ENCODE measurements at places on chromosomes 1 and 21.

- DNase-seq: no peak
These were observed 41.6 kb upstream of the NRDC start for GRCh38 chr1:51920130-51920529.

DNA sequence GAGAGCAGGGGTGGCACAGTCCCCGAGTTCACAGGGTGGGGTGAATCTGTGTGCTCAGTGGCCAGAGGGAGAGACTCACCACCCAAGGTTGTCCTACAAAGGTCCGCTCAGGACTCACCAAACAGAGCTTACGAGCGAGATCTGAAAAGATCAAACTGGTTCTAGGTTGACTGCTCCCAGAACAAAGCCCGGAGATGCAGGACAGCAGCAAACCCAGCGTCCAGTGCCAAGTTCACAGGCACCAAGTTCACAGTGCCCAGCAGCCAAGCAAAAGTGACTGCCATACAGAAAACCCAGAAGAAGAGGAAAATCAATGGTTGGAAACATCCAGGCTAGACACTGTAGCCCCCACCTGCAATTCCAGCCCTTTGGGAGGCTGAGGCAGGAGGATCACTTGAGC is 35.7 kb downstream of the AGPAT3 start:
- no peak for DNase-seq

DNA sequence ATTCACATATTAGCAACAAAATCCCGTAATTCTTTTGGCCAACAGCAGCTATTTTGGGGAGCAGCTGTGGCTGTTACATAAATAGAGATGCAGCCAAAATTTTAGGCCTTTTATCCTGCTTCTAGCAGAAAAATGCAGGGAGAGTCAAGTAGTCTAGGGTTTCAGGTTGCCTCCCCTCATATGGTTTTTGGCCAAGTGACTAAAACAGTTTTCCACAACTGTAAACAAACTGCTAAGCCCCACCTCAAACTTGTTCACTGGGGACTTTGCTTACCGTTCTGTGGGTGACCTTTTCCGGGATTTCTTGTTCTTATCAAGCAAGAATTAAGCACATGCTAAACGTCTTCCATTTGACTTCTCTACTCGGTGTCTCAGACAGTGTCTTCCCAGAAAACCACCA is 133.4 kb downstream of the EDEM3 start:
- no peak for DNase-seq

- DNase-seq: no peak
These were observed 418.0 kb upstream of the PKN2 start for GRCh38 chr1:88266051-88266450.

DNA sequence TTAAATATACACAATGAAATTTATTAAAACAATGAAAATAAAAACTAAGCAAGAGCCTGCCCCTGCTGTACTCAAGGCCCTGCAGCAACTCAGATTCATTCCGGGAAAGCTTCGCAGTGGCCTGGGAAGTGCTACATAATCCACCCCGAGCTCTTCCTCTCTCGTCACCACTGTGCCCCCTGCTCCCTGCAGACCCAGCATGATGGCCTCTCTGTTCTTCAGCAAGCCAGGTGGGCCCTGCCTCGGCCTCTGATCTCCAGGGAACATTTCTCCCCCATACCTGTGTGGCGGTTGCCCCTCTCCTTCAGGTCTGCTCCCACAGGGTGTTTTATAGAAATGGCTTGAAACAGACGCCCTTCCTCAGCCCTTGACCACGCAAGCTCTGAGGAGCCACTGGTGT is 10.6 kb downstream of the RNF187 start:
- no peak for DNase-seq

DNA sequence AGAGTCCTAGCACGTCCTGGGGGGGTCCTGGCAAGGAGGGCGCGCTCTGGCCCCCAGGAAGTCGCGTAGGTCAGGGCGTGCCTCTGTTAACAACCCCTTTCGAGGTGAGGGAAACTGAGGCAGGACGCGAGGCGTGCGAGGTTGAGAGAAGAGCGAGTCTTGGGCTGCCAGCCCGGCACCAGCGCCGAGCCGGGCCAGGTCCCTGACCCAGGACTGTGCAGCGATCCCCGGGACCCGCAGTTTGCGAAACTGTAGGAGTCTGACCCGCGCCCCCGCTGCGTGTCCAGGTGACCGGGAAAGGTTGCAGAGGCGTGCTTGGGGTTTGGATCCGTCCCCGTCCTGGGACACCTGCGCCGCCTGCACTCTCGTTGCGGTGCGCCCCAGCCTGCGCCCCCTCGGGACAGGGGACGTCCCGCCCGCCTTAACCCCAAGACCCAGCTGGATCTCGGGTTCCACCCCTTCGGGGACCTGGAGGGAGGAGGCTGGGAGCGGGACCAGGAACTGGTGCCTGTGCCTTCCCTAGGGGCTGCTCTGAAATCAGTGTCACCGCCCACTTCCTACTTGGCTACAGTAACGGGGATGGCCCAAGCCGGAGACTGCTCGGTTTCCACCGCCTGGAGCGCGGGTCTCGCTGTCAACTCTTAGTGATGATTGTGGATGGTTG is 493 bp downstream of the DISC1 start:
- peak; percentile 28 for DNase-seq

- peak; percentile 60 for DNase-seq
These were observed 774 bp upstream of the DYRK1A start for GRCh38 chr21:37365517-37366481.

DNA sequence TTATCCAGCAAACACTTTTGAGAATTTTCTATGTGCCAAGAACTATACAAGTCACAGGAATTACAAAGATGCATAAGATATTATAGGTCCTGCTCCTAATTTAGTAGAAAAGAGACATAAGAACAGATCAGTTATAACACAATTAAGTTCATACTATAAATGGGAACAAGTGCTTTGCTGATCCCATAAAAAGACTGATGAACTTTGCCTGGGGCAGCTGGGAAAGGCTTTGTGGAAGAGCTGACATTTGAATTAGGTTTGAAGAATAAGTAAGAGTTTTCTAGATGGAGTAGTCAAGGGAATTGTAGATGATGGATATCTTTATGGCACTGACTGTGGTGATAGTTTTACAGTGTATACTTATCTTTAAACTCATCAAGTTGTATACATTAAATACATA is 76.5 kb downstream of the VCAM1 start:
- DNase-seq: no peak

GRCh38 chr1:177897998-177898654 is 71.7 kb downstream of the SEC16B start:
- no peak for DNase-seq

- no peak for DNase-seq
These were observed 719 bp downstream of the EYA3 start for GRCh38 chr1:28087614-28088167.

GRCh38 chr1:95641386-95641785 is 407.4 kb downstream of the RWDD3 start:
- DNase-seq: no peak

DNA sequence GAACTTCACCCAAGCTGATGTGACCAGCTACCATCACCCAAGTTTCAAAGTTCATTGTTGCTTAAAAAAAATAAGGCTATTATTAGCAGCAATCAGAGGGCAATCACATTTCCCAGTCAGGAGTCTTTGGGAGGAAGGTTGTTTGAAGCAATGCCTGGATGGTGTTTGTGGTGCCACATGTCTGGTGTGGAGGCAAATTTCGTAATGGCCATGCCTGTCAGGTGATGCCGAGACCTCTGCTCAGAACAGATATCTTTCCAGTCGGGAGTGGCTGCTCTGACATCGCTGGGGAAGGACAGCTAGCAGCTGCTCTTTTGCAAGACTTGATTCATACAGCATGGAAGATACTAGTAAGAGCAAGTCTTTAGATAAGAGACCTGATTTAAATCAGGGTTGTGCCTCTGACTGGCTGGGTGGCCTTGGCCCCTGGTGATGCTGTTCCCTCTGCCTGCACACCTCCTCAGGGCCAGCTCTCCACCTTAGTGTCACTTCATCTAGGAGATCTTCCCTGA is 187.8 kb upstream of the JUN start:
- DNase-seq: no peak

DNA sequence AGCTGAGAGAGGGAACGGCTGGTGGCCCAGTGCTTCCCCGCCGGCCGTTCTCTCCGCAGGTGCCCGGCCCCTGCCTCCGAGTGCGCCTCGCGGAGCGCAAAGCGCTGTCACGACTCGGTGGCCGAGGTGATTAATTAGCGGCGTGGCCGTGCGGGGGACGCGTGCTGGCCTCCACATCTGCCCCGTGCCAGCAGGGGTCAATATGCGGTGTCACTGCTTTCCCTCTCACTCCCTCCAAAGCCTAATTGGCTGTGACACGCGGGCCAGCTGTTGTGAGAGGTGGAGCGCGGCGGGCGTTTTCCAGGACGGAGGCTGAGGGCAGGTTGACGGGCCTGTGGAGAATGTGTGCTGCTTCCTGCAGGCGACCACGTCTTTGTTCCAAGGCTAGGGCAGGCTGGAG is 239.0 kb downstream of the LMX1A start:
- no peak for DNase-seq

- DNase-seq: no peak
These were observed 93.1 kb downstream of the FNBP1L start for GRCh38 chr1:93541045-93541444.

DNA sequence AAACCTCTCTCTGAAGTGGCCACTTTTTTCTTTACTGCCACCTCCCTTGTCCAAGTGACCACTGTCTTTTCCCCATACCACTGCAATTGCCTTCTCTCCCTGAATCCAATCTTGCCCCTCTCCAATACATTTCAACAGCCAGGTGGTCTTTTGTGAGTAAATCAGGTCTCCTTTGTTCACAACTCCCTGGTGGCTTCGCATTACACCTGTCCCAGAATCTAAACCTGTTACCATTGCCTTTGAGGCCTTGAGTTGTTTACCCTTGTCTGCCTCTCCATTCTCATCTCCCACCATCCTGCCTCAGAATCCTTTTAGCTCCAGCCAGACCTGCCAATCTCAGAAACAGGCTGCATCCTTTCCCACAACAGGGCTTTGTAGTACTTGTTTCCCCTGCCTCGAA is 21.8 kb upstream of the DYNLT5 start:
- no peak for DNase-seq

DNA sequence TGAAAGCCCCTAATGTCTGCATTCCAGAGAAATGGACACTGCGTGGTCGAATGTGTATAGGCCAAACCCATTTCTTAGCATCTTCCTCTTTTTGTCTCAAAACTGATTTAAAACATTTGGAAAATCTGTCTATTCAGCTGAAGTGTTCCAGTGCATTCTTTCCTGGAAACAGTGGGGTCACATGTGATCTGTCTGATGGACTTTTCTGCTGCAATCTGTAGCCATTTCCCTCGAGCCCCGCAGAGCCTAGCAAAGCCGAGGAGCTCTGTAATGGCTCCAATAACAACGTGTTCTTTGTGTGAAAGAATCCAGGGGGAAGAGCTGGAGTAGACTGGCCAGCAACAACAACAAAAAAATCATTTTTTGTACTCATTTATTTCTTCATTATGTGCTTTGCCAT is 329.3 kb downstream of the BARHL2 start:
- DNase-seq: no peak

- no peak for DNase-seq
These were observed 27.3 kb upstream of the ACTA1 start for GRCh38 chr1:229461032-229461668.

DNA sequence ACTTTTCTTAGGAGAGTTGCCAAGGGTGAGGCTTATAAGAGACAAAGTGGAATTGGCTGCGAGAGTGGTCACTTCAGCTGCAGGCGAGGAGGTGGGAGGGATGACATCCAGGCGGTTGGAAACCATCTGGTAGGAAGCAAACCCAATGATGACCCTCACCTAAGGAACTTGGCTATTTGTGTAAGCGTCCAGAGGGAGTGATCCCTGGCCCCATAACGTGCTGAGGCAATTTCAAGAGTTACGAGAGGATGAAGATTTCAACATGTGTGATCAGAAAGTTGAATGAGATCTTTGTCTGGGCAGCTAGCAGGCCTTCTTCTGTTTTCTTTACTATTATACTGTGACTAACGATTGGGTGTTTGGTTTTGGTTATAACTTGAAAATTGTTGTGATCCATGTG is 102.7 kb upstream of the VANGL1 start:
- no peak for DNase-seq

DNA sequence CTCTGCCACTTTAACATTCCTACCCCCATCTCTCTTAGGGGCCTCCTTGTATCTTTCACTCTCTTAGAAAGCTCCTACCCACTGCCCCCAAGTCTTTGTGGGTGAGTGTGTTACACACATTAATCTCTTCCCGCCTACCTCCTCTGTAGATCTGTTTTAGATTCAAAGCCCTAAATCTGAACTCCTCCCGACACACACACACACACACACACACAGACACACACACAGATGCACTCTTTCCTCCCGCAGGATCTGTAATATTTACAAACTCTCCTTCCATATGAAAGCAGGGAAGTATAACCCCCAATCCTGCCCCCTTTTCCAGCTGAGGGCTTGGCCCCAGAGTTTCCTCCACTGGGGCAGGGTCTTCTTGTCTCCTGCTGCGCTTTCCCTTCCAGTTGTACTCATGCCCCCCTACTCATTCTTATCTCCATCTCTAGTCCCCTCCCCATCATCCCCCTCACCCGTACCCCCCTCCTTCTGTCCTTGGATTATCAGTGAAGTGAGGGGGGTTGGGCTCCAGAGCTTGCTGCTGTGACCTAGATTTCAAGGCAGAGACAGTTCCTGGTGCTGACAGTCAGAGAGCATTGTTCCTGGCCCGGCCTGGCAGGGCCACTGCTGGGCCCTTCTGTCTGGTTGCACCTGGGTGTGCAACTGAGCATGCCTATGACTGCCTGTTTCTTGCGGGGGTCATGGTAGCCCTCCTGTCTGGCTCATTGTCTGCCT is 4.3 kb downstream of the PEA15 start:
- DNase-seq: no peak

DNA sequence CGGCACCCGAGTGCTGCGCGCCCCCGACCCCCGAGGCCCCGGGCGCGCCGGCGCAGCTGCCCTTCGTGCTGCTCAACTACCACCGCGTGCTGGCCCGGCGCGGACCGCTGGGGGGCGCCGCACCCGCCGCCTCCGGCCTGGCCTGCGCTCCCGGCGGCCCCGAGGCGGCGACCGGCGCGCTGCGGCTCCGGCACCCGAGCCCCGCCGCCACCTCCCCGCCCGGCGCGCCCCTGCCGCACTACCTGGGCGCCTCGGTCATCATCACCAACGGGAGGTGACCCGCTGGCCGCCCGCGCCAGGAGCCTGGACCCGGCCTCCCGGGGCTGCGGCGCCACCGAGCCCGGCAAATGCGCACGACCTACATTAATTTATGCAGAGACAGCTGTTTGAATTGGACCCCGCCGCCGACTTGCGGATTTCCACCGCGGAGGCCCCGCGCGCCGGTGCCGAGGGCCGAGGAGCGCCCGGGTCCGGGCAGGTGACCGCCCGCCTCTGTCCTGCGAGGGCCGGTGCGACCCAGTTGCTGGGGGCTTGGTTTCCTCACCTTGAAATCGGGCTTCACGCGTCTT is 49.0 kb downstream of the SIM2 start:
- no peak for DNase-seq

DNA sequence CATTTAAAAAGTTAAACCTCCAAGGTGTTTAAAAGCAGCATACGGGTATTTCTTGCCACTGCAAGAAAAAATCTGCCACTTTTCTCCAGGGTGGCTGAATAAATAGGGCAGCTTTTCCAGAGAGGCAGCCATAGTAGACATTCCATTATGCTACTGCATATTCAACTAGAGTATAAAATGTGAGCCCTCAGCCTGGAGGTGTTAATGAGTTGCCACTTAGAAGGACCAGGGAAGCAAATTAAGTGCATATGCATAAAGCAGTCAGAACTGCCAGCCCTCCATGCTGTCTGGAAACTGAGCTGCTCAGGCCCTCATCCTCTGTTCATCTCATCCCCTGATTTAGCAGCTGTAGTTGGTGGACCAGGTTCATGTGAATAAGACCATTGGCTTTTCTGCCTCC is 99.4 kb downstream of the DIRAS3 start:
- no peak for DNase-seq

GRCh38 chr1:17340358-17340757 is 31.6 kb upstream of the PADI6 start:
- no peak for DNase-seq

- no peak for DNase-seq
These were observed 157.6 kb upstream of the EDN2 start for GRCh38 chr1:41641941-41642527.
